ENCODE measurements at places on chromosomes 7 and 10.

GRCh38 chr7:134016223-134016941 is 110.8 kb upstream of the LRGUK start:
- no peak for DNase-seq

DNA sequence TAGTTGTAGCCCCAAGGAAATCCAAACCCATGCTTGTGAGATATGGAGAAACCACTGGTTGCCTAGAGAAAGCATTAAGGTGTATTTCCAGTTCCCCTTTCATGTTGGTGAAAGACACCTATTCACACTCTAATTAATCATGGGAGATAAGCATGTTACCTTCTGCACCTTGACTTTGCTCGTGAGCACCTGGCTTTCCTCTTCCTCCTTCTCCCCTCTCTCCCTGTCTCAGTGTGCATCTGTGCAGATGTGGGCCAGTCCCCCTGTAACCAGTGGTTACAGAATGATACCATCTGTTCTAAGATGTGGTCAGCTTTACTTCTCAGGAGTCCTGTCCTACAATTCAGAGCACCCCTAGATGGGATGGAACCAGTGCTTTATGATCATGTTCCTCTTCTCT is 160.6 kb downstream of the LCOR start:
- no peak for DNase-seq

GRCh38 chr10:26555719-26556368 is 117.7 kb downstream of the APBB1IP start:
- no peak for DNase-seq

GRCh38 chr10:99673492-99673891 is 14.2 kb downstream of the ENTPD7 start:
- DNase-seq, result no peak

DNA sequence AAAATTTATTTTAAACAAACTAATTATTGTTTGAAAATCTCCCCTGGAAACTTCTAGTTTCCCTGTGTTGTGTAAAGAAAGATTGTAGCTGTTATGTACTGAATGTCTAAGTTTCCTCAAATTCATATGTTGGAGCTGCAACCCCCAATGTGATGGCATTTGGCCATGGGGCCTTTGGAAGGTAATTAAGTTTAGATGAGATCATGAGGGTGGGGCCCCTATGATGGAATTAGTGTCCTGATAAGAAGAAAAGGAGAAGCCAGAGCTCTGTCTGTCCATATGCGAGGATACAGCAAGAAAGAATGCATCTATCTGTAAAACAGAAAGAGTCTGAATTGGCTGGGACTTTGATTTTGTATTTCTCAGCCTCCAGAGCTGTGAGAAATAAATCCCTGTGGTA is 179.5 kb downstream of the STK31 start:
- DNase-seq, result no peak

- DNase-seq, result no peak
Observed at GRCh38 chr7:19322002-19322401, 176.8 kb upstream of the FERD3L start.

- DNase-seq, result no peak
Observed at GRCh38 chr10:97157578-97158095, 28.1 kb downstream of the SLIT1 start.

GRCh38 chr10:48274636-48275035 is at the start of gene FRMPD2:
Gene FRMPD2, minus strand, starts transcription at chr10:48274696. Its CDS starts 129 bp downstream, at chr10:48274567.
- no peak for DNase-seq

DNA sequence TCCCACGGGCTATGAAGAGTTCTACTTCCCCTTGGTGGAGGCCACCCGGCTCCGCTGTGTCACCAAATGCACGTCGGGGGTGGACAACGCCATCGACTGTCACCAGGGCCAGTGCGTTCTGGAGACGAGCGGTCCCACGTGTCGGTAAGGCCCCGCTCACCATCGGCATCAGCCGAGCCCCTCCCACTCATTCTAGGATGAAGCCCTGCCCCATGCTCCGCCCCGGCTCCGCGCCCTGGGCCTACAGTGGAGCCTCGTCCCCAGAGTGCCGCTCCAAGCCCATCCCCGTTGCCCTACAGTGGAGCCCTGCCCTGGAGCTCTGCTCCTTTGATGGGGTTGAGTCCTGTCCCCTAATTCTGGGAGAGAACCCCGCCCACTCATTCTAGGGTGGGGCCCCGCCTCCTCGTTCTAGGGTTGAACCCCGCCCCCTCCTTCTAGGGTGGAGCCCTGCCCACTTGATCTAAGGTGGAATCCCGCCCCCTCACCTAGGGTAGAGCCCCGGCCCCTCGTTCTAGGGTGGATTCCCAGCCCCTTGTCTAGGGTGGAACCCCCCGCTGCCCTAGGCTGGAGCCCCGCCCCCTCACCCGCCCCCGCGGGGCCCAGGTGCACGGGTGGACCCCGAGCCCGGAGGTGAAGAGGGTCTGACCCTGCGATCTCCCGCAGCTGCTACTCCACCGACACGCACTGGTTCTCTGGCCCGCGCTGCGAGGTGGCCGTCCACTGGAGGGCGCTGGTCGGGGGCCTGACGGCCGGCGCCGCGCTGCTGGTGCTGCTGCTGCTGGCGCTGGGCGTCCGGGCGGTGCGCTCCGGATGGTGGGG is 3.4 kb upstream of the MUC12 start:
- DNase-seq, result peak; percentile 64

DNA sequence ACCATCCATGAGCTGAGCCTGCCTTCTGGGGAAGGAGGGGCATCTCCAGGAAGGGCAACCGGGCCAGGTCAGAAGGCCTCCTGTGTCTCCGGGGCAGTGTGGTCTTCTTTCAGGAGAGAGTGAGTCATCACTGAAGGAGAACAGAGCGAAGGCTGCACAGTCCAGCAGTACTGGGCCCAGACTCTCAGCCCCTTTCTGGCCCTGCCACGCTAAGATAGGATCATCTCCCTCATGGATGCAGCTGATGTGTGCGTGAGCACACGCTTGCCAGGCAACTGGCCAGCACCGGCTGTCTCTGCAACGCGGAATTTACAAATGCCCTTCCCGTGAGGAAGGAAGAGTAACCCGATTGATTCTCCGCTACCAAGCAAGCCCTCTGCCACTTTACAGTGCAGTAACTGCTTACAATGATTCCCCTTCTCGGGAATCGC is 328.2 kb downstream of the TNS3 start:
- no peak for DNase-seq

DNA sequence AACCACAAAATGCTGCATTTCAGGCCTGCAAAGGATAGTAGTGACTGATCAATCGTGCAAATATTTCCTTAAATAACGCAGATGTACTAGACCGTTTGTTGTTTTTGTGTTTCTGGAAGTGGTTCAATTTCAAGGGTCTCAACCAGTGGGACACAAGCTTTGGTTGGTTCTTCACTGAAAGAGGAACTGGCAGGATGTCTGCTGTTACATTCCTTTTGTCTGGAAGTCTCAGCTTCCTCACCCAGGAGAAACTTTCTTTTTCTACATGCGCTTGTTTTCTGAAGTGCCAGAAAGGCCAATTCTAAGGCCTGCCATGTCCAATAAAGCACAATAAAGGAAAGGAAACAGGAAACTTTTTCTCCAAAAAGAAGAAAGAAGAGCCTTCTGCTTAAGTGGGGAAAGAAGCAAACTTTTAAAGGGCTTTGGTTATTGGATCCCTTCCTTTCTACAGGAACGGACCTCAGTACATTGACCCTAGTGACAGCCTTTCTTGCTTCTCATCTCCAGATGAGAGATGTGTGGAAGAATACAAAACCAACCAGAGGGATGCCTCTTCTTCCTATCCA is 4.1 kb downstream of the DKK1 start:
- no peak for DNase-seq

DNA sequence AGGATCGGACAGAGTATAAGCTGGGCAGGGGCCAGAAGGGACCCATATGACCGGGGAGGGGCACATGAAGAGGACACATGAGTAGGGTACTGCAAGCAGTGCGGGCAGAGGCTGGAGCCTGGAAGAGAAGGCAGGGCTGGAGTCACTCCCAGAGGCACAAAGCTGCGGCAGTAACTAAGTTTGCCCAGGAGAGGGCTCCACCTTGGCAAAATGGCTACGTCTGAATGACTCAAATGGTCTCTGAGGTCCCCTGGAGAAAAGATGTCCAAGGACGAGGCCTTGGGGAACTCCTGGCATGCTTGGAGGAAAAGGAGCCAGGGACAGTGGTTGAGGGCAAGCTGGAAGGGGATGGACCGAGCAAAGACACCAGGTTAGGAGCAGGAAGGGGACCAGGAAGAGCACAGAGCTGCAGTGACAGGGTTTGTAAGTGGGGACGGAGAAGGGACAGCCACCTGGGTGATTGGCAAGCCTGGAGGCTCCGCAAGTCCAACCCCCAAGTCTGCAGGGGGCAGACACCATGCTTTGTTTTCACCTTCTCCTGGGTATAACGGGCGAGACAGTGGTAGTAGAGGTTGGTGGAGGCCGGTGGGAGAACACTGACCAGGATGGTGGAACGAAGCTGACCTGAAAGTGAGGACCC is 43.1 kb upstream of the LBX1 start:
- peak; percentile 50 for DNase-seq

GRCh38 chr10:58467931-58468635 is 44.6 kb upstream of the BICC1 start:
- no peak for DNase-seq

- DNase-seq, result no peak
Observed at GRCh38 chr10:75505840-75506506, 74.5 kb downstream of the LRMDA start.

DNA sequence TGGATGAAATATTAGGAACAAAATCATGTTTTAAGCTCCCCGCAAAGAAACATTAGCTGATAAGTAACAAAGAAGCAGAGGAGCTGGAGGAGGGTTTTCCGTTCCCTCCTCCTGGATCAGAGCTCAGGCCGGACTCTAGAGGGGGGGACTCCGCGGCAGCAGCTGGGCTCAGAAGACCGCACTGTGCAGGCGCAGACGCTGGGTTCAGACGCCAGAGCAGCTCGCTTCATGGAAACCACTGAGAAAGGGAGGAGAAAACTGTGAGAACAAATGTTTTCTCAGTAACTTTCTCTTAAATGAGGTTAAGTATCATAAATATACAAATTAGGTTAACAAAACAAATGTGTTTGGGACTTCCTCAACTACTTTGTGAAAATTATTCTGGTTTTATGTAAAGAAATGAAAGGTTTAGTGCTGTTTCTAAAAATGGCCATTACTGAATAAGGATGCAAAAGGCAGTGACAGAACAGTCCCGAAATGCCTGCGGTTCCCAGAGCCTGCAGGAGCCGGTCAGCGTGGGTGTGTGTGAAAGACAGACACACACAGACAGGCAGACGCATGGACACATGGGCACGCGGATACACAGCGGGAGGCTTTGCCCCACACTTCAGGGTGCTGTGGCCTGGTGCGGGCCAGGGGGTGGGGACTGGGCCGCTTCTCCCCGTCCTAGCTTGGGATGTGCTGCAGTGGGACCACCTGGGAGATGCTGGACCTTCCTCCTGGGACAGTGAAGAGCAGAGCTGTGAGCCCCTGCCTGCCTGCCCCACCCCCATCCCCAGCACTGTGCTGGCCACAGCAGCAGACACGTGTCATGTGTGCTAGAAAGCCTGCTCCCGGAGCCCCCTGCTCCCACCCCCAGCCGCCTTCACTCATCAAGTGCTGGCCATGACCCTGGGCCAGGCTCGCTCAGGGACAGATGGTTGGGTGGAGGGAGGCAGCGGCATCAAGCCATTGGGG is 20.3 kb upstream of the ADGRA1 start:
- no peak for DNase-seq

DNA sequence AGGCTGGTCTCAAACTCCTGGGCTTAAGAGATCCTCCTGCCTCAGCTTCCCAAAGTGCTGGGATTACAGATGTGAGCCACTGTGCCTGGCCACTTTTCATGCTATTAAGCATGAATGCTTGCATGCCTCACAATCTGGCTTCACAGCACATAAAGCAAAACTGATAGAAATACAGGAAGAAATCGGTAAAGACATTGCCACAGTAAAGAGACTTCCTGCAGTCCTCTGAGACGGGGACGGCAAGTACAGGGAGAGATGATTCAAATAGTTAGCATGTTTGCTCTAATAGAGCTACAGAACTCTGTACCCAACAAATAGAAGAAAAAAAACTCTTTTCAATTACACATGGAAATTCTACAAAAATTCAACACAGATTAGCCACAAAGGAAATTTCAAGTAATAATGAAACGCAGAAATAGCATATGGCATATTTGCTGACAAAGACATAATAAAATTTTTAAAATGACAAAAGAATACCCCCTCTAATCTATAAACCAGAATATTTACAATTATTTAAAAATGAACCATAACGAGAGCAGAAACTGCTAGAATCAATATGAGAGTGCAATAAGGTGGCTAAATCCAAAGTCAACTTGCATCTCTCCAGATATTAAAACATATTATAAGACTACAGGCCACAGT is 32.3 kb downstream of the CARD11 start:
- DNase-seq, result no peak

DNA sequence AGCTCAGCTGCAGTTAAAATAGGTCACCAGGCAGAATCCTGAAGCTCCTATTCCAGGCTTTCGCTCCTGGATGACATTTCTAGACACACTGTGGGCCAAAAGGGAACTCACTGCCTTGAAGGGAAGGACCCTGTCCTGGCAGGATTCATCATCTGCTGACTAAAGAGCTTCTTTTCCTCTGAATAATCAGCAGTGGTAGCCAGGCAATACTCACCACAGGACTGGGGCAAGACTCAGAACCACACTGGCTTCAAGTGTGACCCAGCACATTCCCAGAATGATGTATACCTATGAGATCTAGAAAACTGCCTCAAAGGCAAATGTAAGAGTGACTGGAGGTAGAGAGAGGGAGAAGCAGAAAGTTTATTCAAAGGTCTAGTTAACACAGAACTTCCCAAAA is 29.5 kb upstream of the EBF3 start:
- DNase-seq, result no peak

- no peak for DNase-seq
Observed at GRCh38 chr7:32179567-32179966, 109.4 kb upstream of the PDE1C start.

GRCh38 chr10:3873728-3874461 is 88.9 kb upstream of the KLF6 start:
- DNase-seq, result no peak

- DNase-seq, result no peak
Observed at GRCh38 chr10:101244321-101245050, 15.2 kb upstream of the LBX1 start.

DNA sequence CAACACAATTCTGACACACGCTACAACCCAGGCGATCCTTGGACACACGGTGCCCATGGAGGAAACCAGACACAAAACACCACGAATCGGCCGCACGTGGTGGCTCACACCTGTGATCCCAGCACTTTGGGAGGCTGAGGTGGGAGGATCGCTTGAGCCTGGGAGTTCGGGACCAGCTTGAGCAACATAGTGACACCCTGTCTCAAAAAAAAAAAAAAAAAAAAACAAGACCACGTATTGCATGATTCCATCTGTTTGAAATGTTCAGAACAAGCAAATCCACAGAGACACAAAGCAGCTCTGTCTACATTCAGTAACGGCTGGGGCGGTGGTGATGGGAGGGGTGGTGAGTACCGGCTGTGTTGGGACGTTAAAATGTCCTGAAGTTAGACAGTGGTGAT is 25.2 kb downstream of the ADAP1 start:
- DNase-seq, result no peak

DNA sequence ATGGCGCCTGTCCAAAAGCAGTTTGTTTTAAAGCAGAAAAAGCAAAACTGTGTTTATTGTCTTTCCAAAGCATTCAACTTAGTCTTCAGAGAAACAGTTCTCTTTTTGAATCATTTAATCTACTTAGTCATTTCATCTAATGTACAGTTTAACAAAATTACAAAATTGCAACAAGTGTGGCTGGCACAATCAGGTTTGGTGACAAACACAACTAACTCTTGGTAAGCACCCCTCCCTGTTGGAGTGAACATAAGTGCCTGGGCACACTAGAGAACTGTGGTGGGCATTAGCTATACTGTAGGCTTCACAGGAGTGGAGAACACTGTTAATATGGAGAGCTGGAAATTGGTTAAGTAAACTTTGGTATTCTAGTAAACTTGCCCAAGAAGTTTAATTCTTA is 6.9 kb downstream of the CREM start:
- DNase-seq, result no peak
